SW480 (cell line): ENCODE measurements at places on chromosomes 1 and 21.

- DNase-seq, result no peak
These were observed 226.6 kb downstream of the RERE start for GRCh38 chr1:8590721-8591351.

DNA sequence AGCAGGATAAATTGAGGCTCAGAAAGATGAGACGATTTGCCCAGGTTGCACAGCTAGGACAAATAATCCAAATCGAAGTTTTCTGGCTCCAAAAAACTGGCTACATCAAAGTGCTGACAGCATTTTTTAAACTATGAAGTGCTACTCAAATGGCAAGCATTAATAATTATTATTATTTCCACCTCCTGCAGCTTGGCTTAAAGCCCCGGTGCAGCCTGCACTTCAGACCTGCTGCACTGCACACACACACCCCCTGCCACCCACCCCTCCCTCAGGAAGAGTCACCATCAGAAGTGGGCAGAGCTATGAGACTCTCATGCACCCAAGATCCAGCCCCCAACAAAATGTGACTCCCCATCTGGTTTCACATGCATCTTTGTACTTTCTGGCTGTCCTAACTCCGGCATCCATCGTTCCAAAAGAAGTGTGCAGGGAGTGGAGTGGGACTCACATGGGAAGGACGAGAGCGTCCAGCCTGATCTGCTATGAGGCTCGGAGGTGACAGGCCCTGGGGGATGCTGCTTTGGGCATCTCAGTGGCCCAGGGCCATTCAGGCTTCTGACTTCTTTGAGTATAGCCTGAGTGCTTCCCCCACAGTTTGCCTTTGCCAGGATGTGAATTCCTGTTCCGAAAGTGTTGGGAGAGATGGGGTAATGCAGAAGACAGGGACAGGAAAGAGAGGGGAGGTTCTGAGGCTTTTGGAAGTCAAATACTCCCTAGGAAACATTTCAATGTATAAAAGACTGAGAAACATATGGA lies 65.0 kb upstream of the FAM20B start:
- no peak for DNase-seq

DNA sequence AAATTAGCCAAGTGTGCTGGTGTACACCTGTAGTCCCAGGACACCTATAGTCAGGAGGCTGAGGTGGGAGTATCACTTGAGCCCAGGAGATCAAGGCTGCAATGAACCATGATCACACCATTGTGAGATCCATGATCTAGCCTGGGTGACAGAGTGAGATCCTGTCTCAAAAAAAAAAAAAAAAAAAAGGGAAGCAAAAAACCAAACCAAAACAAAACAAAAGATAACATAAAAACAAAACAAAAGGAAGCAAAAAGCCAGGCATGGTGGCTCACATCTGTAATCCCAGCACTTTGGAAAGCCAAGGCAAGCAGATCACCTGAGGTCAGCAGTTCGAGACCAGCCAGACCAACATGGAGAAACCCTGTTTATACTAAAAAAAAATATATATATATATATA lies 9.4 kb upstream of the AKR1A1 start:
- no peak for DNase-seq

- no peak for DNase-seq
These were observed 943.6 kb downstream of the KCNT2 start for GRCh38 chr1:195664628-195665027.

- no peak for DNase-seq
These were observed 16.1 kb upstream of the SLAMF1 start for GRCh38 chr1:160662910-160663309.

- peak; percentile 48 for DNase-seq
These were observed 216.0 kb downstream of the DYRK1A start for GRCh38 chr21:37582590-37582989.

- DNase-seq, result no peak
These were observed 139.1 kb downstream of the PLA2G4A start for GRCh38 chr1:186967656-186968394.

DNA sequence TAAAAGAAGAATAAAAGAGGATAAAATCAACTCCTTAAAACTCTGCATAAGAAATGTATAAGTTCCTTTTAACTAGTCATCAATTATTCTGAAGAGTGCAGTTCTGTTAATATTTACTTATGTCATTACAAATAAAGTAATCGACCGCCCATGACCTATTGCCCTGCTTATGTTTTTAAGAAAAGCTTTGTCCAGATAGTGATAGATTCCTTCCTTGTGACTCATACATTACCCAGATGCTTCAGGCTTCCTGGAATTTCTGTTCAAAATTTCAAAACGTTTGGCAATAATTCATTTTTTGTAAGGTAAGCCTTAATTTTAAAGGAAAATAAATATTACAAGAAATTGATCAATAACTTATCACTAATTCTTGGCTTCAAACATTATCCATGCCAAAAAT lies 918.2 kb upstream of the ADGRL2 start:
- DNase-seq, result no peak

GRCh38 chr1:200527670-200528069 lies 92.9 kb downstream of the KIF14 start:
- DNase-seq, result no peak

DNA sequence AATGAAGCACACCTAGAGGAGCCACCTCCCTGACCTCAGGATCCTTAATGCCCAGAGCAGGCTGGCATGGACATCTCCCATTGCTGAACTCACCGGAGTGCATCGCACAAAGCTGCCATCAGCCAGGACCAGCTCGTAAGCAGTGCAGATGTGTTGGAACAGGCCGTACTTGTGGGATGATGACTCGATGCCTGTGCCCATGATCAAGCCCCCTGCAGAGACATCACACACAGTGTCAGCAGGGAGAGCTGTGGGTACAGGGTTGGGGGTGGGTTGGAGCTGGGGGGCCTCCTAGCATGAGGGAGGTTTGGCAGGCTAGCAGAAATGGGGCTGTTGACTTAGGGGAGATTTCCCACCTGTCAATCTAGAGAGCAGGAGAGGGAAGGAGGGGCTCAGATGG lies 12.0 kb downstream of the DHCR24 start:
- DNase-seq, result no peak

GRCh38 chr1:18549906-18550305 lies 69.2 kb downstream of the KLHDC7A start:
- no peak for DNase-seq

DNA sequence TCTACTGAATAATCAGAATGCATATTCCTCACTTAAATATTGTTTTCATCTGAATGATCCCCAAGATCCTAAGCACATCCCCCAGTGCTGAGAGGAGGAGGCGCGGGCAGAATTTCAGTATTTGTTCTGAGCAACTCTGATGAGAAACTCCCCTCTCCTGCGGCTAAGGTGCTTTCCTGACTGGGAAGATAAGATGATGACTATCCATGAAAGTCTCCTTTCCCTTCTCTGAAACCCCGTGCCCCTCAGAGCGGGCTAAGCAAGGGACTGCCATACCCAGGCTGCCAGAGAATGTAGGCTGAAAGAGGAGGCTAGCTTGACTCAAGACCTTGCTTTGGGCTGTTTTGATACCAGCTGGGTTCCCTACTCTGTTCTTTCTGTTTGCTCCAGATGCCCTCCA lies 39.7 kb upstream of the IPO9 start:
- no peak for DNase-seq

DNA sequence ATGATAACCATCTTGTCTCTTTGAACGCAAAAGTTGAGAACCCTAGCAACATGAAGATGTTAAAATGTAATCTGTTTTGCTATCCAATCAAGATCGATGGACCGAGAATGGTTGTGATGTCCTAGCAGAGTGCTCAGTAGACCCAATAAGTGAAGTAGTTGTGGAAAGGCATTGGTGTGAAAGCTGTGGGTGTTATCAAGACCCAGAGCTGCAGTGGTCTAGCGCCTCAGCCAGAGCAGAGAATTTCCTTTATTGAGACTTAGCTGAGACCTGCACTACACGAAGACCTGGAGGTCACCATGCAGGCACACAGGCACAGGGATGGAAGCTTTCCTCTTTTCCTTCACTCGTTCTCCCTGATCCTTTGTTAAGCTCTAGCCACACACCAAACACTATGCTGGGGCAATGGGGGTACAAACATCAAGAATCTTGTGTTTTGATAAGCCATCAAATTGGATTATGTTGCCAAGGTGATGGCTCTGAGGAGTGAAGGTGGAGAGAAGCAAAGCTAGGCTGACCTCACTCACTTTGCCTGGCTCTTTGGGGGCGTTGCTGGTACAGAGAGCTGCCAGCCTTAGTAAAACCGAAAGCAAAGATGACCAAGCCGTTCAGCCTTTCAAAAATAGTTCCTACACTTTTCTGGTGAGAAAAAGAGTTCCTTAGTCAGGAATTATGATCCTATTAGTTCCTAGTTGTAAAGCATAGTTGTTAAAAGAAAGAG lies 24.1 kb downstream of the METTL13 start:
- DNase-seq, result no peak

DNA sequence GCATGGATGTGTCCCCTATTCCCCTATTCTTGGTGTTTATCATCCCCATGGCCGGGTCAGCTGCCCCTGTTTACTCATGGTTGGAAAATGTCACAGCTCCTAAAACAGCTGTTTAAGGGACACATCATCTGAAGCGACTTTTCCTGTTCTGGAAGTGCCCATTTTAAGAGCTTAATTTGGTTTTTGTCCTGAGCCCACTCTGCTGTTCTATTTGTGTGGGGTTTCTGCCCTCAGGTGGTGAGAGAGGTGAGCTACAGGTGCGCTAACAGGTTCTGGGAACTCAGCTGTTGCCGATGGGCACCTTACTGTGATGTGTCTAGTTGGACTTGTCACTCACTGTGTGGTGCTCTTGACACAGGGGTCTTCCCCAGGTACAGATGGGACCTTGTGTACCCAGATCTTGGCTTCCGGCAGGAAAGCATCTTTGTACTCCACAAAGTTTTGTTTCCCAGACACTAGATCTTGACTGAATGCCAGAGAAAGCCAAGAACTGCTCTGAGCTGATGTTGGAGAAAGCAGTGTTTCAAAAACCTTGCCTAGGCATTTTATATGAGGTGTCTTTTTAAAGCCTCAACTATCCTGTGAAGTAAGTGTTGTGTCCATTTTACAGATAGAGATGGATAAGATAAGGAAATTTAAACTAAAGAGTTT lies 59.0 kb upstream of the CD1D start:
- DNase-seq, result peak; percentile 56

- DNase-seq, result no peak
These were observed 54.8 kb downstream of the NR5A2 start for GRCh38 chr1:200082329-200082728.

DNA sequence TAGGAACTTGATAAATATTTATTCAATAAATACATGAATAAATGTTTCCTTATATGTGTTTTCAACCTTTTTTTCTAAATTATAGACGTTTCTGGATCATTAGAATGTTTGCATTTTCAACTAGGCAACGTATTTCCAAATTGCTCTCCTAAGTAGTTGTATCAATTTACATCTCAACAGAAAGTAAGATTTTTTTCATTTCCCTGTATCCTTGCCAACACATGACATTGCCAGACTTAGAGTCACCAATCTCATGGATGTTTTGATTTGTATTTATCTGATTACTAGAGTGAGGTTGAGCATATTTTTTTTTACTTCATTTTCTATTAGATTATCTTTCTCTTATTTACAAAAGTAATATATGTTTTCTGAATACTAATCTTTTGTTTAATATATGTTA lies 22.2 kb upstream of the SMG7 start:
- DNase-seq, result no peak

DNA sequence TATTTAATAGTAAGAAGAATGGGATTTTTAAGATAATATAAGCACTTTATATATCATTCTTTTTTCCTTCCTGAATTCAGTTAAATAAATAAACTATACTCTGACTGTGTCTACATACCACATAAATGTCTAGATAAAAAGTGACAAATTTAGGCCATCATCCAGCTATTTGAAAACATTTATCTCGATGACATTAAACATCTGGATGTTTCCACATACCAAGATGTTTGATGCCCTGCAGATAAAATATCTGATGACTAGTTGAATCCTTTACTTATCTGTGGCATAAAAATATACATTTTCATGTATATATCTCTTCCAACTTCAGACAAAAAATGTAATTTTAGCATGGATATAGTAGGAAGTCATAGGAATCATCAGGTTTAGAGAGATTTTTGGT lies 348.3 kb downstream of the DPYD start:
- no peak for DNase-seq

- no peak for DNase-seq
These were observed 9.0 kb downstream of the NPR1 start for GRCh38 chr1:153687346-153688125.

DNA sequence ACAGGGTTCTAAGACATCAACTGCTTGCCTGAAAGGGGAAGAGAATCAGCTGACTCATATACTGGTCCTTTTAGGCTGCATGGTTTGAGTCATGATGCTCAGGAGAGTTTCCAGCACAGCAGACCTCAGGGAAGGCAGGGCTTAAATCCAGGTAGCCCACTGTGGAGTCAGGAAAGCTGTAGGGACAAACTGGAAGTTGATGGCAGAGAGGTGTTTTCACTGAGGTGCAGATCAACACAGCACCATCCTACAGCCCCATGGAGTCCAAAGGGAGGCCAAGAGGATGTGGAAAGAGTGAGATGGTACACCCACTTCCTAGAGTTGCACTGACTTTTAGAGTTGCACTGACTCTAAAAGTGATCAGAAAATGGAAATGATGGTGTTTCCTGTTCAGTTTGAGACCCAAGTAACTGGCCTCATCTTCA lies 252.4 kb upstream of the DUSP10 start:
- DNase-seq, result no peak

DNA sequence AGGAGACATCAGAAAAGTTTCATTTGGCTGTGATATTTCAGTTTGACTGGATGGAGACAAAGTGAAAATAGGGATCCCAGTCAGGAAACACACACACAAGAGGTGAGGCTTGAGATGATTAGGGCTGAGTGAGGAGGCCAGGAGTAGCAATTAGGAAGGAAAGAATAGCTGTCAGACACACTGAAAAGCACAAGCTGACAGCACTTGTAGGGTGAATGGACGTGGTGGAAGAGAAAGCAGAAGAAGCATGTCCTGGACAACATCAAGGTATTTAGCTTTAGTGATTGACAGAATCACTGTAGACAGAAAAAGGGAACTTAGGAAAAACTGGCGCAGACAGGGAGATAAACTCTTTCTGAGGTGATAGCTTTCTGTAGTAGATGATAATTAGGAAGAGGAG lies 347.7 kb downstream of the TGFB2 start:
- no peak for DNase-seq

DNA sequence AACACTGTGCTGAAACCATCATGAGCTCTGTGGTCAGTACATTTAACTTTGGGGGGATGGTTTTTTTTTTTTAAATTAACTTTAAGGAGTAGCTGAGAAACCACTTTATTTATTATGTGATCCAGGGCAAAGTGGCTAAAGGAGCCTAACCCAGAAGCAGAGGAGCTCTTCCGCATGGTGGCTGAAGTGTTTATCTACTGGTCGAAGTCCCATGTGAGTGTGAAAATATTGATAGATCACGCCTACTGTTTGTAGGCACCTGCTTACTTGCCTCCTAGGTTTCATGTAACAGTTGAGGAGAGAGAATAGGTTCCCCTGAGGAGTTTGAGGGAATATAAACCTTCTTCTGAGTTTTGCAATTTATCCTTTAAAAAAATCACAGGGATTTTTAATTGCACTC lies 181.4 kb downstream of the ZP4 start:
- no peak for DNase-seq

DNA sequence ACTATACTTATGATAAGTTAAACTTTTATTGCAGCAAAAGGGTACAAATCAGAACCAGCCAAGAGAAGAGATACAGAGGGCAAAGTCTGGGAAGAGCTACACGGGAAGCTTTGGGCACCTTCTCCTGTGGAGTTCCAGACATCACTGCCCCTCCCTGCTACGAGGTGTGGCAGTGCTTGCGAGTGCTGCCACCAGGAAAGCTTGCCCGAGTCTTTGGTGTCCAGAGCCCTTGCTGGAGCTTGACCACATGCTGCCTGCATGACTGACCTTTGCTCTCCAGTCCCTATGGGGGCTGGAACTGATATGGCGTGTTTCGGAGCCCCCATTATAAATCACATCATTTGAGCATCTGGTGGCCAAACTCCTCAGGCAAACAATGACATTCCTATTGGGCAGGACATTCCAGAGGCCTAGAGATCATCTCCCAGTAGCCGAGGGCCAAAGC lies 23.4 kb downstream of the PLEKHO1 start:
- no peak for DNase-seq
